Activated naive CD4-positive, alpha-beta T cell treated with anti-CD3 and anti-CD28 coated beads, Interleukin-2, amount 50 U/mL, for 16 hours (primary cell): ENCODE measurements at places on chromosomes 12 and 14.

DNA sequence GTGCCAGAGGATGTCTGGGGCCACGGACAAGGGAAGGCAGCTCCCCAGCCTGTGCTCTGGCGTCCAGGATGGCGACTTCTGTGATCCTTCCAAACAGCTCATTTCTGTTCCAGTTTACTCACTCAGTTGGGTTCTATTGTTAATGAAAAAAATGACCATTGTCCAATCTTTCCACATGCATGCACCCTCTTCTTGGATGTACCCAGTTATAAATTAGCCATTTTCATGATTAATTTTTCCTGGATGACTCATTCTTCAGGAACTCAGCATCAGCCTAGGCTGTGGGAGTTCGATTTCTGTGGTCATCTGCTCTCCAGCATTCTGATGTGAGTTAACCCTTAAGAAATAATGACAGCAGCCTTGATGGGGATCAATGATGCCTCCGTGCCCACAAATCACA is 926.8 kb downstream of the BCL11B start:
- DNase-seq = no peak

DNA sequence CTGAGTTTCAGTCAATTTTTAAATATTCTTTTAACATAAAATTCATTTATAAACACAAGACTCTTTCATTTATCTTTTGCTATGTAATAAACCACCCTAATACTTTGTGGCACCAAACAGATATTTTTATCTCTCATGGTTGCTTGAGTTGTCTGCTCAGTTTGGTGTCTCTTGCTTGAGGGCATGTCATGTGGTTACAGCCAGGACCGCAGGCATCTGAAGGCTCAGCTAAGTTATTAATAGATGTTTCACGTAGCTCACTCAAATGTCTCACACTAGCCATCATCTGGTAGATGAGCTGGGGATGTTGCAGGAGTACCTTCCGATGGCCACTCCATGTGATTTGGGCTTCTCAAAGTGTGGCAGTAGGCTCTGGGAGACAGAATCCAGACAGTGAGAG is 597.8 kb downstream of the ETNK1 start:
- DNase-seq = no peak

DNA sequence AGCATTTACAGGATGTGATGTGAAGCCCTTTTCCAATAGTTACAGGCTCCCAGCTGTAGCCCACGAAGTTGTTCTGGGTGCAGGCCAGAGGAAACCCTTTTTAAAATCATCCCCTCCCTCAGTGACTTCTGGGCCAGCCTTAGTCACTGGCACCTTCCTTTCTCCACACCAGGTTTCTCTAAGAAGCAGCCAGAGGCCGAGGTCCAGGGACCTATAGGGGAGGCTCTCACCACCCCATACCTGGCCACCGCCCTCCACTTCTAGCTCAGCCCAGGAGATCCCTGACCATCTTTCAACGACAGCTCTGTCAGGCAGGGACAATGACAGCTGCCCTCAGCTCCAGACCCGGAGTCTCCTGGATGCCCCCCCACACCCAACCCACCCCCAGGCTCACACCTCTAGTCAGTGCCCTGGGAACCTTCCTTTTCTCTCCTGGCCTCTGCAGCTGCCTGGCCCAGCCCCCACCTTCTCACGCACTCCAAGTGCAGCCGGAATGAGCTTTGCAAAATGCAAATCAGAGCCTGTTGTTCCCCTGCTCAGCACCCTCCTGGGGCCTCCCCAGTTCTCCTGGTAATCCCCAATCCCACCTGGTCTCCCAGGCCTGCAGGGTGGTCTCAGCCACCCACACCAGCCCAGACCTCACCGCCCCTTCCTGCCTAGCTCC is 46.7 kb downstream of the TESC start:
- DNase-seq = no peak

GRCh38 chr14:90500665-90501370 is 104.0 kb downstream of the CALM1 start:
- no peak for DNase-seq

DNA sequence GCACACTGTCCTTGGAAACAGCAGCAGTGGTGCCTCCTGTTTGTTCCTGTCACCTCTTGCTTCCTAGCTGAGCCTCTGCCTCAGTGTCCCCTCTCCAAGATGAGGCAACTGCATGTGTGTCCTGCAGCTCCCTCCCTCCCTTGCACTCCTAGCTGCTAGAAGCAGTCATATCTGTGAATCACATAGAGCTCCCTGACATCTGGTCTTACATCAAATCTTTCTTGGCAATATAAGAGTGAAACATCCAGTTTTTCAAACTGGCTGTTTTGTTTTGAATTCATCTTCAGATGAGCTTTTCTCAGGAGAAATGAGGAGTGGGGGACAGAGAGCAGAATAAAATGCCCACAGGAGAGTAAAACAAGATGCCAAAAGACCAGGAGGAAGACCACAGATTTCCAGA is 103.7 kb downstream of the VCPKMT start:
- no peak for DNase-seq

DNA sequence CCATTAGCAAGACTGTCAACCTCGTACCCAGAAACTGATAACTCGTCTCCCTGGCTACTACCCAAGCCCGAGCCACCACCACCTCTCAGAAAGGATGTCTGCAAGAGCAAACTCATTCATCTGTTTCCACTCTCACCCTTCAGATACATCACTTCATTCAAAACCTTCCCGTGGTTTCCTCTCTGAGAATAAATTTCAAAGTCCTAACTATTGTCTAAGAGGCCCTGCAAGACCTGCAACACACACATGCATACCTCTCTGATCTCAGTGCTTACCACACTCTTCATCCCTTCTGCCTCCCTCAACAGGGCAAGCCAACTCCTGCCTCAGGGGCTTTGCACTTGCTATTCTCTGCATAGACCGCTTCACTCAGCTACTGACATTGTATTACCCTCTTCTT is 40.6 kb downstream of the PPP1R13B start:
- DNase-seq = no peak

- no peak for DNase-seq
Measured at GRCh38 chr14:88790501-88791251, 2.1 kb downstream of the EML5 start.

DNA sequence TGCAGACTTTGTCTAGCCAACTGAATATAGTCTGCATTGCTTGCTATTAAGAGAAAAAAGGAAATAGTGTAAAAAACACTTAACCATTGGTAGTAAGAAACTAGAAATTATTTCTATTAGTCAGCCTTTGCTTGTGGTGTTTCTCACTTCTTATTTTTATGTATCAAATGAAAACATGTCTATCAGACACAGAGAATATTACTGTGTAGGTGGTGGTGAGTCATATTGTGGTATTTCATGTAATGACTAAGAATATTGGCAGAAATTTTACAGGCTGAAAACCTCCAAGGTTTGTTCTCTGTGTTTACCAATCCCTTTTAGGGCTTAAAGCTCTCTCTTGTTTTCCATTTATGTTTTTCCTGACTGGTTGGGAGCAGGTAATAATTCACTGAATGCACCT is 87.2 kb downstream of the DAAM1 start:
- DNase-seq = no peak

DNA sequence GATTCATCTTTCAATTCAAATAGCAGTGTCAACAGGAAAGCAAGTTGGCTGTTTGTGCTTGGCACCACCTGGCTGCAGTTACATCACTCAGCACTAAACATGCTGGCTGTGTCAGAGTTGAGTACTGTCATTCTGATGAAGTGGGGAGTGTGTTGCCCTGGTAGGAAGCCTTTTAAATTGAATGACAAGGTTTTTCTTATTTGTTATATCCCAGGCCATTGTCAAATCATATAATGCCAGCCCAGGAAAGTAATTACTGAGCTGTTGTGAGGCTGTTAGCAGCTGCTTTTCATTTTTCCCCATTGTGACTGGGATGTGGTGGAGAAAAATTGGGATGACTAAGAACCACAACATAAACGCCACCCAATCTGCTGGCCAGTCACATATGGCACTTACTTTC is 106.5 kb upstream of the PRKD1 start:
- DNase-seq = no peak

- DNase-seq = no peak
Measured at GRCh38 chr14:24392325-24393091, 6.3 kb upstream of the NYNRIN start.

DNA sequence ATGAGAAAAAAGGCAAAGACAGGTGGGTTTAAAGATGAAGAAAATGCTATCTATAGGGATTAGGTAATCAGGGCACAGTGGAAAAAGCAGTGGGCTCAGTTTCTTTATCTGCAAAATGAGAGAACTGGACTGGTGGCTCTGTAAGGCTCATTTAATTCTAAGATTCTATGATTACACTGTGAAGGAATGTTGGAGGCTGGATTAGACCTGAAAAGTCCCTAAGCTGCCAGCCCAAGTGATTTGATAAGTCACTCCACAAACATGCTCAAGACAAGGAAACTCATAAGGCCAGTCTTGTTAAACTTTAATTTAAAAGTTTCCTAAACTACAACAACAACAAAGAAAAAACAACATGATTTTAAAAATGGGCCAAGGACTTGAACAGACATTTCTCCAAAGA is 75.1 kb downstream of the DCAF5 start:
- no peak for DNase-seq

DNA sequence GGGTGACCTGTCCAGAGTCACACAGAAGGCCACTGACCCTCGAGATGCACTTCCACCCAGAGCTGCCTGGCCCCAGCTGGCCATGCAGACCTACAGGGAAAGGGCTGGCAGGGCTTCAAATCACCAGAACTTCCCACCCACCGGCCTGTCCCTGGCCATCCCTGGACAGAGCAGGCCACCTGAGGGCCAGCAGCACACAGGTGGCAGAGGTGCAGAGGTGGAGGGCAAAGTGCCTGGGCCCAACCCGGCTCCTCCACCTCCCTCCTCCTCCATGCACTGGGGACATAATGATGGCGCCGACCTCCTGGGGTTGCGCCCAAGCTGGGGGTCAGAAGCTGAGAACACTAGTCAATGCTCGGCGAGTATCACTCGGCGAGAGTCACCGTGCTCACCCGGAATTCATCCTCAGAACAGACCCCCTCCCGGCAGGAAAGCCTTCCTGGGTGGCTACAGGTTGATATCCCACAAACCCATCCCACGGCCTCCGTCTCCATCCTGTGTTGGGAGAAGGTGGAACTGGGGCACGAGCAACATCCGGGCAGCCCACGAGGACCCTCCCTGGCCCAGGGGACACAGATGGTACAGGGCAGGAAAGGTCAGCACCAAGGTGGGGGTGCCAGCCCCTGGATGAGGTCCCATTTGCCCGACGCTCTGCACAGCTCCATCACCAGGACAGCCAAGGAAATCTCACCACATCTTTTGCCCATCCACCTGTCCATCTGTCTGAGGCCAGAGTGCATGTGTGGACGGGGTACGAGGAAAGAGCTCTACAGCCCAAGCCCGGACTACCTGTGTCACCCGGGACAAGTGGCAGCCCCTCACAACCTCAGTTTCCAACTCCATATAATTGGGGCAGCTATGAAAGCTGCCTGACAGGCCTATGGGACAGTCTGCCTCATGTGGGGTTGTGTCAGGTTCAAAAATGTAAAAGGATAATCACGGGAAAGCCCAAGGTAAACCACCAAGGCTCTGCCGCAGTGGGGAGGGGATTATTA is 10.8 kb downstream of the BEGAIN start:
- no peak for DNase-seq
